Hair follicular keratinocyte (primary cell): ENCODE measurements at places on chromosomes 13 and 19. TPM values are rescaled to one million over a fixed set of nuclear protein-coding genes. Genes with fewer than 3 reads are reported as not detected.

Gene KISS1R
- total RNA-seq, result not detected in 2 replicates

Gene MBD3L2
- not detected in 2 replicates for total RNA-seq

Gene LRRC63
- not detected in 2 replicates for total RNA-seq

Gene RBM26
- total RNA-seq, result 16.7 and 21.2 TPM in 2 replicates

Gene CACNG6
- total RNA-seq, result not detected in 2 replicates

Gene MBD3L3
- total RNA-seq, result not detected in 2 replicates

Gene ZNF382
- 5.6 and 9.4 TPM in 2 replicates for total RNA-seq

Gene MUC16
- not detected in 2 replicates for total RNA-seq

Gene STARD13
- total RNA-seq, result 4.9 and 7.3 TPM in 2 replicates

Gene NUDT19
- total RNA-seq, result 17.8 and 18.7 TPM in 2 replicates

Gene SYT5
- 0.04 and 2.2 TPM in 2 replicates for total RNA-seq

Gene IGFL3
- total RNA-seq, result 0.30 and 0.78 TPM in 2 replicates

Gene TIMM44
- 63.9 and 72.7 TPM in 2 replicates for total RNA-seq

Gene ZNF283
- total RNA-seq, result 2.6 and 4.8 TPM in 2 replicates

Gene HIF3A
- not detected in 2 replicates for total RNA-seq
